Bone marrow (tissue), 2 donors: ENCODE measurements at places on chromosomes 1 and 21.

GRCh38 chr1:91603409-91603808 lies 102.8 kb downstream of the CDC7 start:
- DNase-seq = no peak

DNA sequence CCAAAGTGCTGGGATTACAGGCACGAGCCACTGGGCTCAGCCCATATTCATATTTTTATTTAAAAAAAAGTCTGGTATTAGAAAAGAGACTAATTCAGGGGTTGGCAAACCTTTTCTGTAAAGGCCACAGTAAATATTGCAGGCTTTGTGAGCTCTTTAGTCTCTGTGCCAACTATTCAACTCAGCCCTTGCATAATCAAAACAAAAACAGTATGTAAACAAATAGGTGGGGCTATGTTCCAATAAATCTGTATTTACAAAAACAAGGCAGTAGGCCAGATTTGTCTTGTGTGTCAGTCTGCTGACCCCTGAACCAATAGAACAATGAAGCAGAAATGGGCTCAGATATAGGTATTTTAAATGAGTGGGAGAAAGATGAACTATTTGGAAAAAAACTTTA lies 49.3 kb downstream of the CDC42BPA start:
- DNase-seq = no peak

GRCh38 chr1:69421286-69421685 lies 146.4 kb upstream of the LRRC7 start:
- DNase-seq = no peak

DNA sequence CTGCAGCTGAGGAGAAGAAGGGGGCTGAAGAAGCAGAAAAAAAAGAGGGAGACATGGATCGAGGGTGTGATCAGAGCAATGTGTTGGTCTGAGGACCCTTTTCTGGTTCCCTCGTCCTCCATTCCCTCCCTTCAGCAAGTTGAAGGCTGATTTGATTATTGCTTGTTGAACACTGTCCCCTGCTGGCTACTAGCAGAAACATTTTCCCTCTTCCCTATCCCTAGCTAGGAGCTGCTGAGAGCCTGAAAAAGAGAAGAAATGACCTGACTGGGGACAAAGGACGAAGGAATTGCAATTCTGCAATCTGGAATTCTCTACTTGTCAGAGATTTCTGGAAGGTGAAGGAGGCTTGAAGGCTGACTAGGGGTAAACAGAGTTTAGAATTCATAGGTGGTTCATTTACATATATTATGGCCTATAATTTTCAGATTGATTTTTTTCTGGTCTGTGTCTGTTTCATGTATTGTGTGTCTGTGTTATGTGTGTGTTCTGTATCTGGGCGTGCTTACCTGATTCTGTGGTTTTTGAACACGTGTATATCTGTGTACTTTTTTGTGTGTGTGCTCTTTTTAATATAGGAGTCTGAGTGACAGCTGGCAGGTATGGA lies 9.8 kb downstream of the NHLH1 start:
- DNase-seq = no peak

- DNase-seq = no peak
Observed at GRCh38 chr21:40714536-40714935, 132.4 kb downstream of the DSCAM start.

DNA sequence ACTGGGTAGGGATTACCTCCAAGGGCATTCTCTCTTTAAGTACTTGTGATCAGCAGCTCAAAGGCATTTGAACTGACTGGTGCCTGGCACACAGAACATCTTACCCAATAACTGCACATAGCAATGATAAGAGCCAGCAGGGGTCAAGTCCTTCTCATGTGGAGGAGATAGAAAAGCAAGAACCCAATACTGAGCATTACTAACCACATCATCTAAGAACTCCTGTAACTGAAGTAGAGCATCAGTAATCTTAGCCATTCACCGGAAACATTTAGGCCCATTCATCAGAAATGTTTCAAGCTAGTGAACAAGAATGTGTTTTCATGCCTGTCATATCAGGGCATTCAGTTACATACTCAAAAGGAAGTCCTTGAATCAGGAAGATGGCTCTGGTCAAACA lies 33.6 kb upstream of the THEM4 start:
- DNase-seq = no peak

DNA sequence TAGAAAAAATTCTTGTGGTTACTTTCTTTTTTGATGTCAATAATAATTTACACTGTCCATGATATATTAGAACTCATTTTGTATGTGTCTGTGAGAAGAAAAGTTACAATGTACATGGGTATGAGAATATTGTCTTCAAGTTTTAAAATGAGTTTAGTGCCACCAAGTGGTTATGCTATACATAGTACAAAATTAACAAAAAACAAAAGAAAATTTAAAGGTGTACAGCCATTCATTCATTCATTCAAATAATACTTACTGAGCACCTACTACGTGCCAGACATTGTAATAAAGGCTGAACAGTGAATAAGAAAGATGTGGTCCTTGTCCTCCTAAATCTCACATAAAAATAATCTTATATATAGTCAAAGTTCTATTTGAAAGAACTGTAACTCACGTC lies 27.7 kb downstream of the UCHL5 start:
- no peak for DNase-seq

- DNase-seq = no peak
Observed at GRCh38 chr1:167905671-167906070, 8.3 kb downstream of the ADCY10 start.

- DNase-seq = peak; percentile 41
Observed at GRCh38 chr1:72283307-72284083, 1.2 kb upstream of the NEGR1 start.

DNA sequence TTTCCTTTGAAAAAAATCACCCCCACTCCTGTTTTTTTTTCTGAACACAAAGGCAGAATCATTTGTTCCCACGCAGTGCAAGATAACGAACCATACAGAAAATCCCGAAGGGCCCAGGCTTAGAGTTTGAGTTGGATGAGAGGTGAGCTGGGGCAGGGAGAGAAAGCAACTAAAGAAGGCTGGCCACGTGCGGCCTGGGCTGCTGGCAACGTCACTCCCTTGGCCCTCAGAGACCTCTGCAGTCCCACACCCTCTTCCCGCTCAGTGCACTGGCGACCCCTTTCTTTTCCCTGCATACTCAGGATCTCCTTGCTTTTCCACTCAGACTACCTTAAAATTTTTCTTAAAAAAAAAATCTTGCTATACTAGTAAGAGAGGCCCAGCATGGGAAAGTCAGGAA lies 28.2 kb upstream of the CRNN start:
- DNase-seq = no peak

DNA sequence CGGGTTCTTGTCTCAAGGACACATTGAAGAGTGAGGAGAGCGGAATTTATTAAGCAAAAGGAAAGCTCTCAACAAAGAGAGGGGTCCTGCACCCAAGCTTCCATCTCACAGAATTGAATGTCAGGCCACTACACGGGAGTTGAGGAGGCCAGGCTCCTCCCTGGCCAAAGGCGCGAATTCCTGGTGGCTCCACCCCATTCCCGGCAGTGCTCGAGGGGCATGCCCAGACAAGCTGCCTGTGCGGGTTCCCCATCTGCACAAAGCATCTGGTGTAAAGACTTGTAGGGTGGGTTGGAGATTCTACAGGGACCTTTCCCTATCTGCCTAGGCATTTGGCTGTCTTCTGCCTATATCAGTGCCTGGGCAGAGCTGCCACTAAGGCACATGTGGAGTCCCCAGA lies 648.5 kb upstream of the PKN2 start:
- no peak for DNase-seq

DNA sequence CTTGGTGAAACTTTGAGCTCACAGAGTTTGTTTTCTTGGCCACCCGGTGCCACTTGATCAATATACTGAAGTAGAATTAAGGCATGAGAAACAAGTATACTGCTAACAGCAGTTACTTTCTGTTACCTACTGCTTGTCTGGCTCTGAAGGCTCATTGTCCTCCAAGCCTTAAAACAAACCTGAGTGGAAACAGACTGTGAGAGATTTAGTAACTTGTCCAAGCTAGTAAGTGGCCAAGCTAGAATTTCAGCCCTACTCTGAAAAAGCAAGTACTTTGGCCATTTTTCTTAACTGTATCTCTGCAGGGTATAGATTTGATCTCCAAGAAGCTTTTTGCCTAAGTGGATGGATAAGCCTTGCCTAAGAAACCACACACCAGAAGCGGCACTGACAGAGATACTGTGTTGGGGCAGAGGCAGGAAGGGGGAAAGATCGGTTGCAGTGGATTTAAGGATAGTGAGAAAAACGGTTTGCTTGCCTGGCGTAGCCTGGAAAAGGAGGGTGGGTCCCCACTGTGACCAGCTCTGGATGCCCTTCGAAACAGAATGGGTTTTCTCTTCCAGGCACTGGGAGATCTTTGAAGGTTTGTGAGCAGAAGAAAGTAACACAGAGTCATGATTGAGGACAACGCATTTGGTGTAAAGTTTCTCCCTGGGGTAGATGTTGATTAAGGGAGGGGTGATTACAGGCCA lies 2.1 kb upstream of the MACO1 start:
- DNase-seq = no peak

- DNase-seq = no peak
Observed at GRCh38 chr1:145796753-145797152, 27.1 kb downstream of the RNF115 start.

DNA sequence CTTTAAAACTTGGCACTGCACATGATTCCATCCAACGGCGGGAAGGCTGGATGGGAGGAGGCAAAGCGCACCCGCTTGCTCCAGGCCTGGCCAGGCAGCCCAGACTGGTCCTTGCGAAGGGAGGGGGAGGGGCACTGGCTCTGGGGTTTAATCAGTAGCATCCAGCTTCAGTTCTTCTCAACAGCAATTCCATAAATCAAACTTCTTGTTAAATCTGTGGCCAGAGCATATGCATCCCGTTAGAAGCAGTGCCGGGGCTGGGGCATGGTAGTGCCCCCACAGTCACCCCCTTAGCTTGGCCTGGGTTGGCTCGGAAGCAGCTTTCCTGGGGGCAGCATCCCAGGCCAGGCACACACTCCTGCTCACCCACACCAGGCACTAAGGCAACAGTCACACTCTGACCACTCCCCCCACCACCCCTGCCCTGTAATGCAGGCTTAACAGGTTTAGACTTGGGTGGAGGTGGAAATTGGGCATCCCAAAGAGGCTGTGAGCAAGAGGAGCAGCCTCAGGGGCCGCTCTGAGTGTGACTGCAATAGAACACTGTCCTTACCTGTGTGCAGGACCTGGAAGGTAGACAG lies 94.1 kb upstream of the CASZ1 start:
- DNase-seq = no peak

GRCh38 chr1:221174330-221174993 lies 295.2 kb downstream of the HLX start:
- no peak for DNase-seq

DNA sequence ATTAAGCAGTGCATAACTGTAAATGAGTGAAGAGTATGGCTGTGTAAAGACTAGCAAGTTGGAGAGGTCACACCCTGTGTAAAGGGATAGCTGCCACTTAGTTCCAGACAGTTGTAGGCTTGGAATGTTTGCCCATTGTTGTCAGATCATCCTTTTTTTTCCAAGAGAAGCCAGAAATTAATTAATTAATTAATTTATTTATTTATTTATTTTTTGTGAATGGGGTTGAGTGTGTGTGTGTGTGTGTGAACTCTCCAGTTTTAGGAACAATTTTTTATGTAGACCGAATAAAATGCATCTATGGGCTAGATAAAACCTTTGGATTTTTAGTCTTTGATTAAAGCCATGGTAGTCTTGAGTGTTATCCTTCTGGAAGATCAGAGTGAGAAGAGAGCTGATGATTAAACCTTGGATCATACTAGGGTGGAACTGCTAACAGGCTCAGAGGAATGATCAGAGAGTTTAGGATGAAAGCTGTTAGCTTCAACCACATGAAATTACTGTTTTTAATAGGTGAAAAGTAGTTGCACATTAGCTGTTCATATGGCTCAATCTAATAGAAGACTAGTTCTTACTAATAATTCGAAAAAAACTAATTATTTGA lies 58.4 kb downstream of the OSBPL9 start:
- no peak for DNase-seq

- no peak for DNase-seq
Observed at GRCh38 chr1:51669272-51669671, 52.4 kb downstream of the OSBPL9 start.

DNA sequence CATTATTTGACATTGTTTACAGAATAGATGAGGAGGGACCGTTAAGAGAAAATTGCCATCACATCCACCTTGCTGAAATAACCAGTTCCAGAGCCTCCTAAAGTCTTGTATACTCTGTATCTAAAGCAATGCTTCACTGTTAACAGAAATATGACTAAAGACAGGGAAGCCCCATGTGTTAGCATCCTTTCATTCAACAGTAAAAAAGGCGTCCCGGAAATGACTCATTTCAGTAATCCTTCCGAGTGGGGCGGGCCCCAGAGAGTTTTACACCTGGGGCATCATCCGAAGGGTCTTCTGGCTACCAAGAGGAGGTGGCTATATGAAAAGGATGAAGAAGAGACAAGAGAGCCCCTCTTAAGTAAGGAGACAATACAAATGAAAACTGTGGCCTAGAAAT lies 227.2 kb downstream of the SLC45A1 start:
- DNase-seq = no peak

- DNase-seq = no peak
Observed at GRCh38 chr1:61457526-61458040, 267.4 kb downstream of the TM2D1 start.

DNA sequence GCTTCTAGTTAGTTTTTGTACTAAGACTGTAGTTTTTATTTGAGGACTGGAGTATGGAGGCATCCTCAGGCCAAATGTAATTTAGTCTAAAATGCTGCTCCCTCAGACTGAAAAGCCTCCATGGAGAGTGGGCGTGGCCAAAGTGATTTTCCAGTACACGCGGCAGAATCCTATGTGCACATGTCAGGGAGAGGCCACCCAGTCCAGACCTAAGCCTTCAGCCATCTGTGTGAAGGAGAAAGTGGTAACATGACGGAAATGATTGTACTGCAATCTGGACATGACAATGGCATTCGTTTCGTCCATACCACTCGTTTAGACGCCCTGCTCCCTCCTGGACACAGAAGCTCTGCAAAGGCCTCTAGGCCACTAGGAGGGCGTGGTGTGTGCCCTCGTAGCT lies 56.2 kb downstream of the PCP4 start:
- DNase-seq = no peak

- no peak for DNase-seq
Observed at GRCh38 chr1:64881281-64881680, 85.1 kb downstream of the JAK1 start.

- no peak for DNase-seq
Observed at GRCh38 chr1:173234899-173235298, 27.8 kb upstream of the TNFSF4 start.

DNA sequence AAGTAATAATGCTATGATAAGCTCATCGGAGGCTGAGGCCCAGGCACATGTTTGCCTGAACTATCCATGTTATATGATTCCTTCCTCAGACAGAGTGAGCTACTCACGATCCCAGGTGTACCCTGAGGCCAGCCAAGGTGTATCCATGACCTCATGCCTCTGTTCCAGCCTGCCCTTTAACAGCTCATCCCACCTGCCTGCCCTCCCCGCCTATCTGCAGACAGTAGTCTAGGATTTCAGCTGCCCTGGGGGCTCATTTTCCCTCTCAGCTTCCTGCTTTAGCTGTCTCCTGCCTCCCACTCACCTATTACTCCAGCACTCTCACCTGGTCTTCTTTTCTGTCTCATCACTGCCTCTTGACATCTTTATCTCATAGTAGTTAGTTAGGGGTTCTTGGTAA lies 1.9 kb upstream of the IL24 start:
- no peak for DNase-seq
